ENCODE measurements at places on chromosomes 4 and X.

GRCh38 chr4:146335763-146336409, 121.5 kb downstream of the REELD1 start:
- no peak for DNase-seq

DNA sequence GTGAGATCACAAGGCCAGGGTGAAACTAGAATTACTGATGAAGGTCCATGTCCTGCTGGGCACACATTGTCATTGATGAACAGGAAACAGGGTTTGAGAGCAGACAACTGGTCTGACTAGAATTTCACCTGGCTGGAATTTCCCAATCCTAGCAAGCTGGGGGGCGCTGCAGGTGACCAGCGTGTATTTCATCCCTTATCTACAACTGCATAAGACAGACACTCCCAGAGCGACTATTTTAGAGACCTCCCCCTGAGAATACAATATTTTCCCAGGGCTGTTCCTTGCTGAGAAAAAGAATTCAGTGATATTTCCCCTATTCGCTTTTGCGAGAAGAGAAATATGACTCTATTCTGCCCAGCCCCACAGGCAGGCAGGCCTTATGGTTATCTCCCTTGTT, 432.6 kb upstream of the GALNT7 start:
- DNase-seq: no peak

GRCh38 chrX:139518475-139518874, 12.1 kb upstream of the F9 start:
- DNase-seq: no peak

- peak; percentile 3 for DNase-seq
Observed at GRCh38 chr4:61571761-61572559, 371.8 kb downstream of the ADGRL3 start.

- DNase-seq: no peak
Observed at GRCh38 chrX:134002921-134003615, 17.7 kb upstream of the GPC3 start.

- peak; percentile 72 for DNase-seq
Observed at GRCh38 chr4:149999485-150000074, 78.7 kb upstream of the DCLK2 start.

GRCh38 chrX:20028588-20028987, 37.7 kb upstream of the BCLAF3 start:
- no peak for DNase-seq

DNA sequence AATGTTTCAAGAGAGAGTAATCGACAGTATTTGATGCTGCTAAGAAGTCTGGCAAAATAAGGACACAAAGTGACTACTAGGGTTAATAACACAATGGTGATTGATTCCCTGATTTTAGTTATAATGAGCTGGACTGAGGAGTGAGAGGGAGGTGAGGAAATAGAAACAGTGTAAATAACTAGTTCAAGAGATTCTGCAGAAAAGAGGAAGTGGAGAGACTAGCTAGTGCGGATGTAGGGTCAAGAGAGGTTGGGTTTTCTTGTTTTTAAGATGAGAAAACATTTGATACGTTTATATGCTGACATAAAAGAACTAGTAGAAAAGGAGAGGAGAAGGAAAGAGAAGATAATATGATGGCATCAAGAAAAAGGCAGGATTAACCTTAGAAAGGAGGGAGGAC, 12.2 kb upstream of the TRPC5 start:
- DNase-seq: no peak

DNA sequence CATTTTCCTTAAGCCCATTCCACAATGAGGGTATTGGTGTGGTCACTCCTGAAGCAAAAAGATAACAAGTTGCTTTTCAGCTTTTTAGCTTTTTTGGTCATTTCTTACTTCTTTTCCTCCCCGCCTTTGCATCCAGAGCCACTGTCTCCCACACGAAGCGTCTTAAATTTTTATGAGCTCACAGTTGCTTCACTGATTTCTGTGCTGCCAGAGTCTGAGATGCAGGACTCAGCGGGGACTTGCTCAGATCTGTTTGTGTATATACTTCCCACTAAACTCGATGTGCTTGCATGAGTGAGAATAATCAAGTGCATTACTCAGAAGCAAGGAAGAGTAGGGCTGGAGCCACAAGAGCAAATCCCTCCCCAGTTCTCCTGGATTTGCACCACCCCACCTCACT, 80.2 kb upstream of the FHL1 start:
- no peak for DNase-seq
